AG10803 (cell line): ENCODE measurements at places on chromosomes 12 and 14.

GRCh38 chr12:72277415-72277814 is 5.2 kb downstream of the TRHDE start:
- DNase-seq: peak; percentile 34

- DNase-seq: no peak
Observed at GRCh38 chr12:42804928-42805327, 215.4 kb upstream of the PRICKLE1 start.

GRCh38 chr12:124651516-124652273 is 84.3 kb upstream of the NCOR2 start:
- no peak for DNase-seq

DNA sequence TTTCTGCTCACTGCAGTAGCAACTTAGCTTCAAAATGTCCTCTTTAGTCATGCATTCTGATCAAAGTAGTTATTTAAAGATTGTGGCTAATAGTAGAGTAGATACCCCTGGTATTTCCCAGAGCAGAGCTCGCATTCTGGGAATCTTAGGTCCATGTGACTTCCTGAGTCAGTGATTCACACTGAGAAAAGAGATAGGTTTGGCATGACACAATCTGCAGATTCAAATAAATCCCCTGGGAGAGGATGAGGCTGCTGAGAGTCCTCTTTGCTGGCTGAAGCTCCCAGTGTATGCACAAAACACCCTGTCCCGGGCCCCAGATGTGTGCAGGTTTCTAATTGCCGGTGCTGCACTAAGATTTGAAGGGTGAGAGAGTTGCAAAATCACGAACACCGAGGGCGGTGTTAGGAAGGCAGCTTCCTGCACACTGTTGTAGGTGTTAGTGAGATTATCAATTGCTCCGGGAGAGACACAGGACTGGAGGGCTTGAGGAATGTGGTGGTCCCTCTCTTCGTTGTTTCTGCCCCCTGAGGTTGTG is 233.2 kb downstream of the NRXN3 start:
- no peak for DNase-seq
